ENCODE measurements at places on chromosomes 7 and 10.

- DNase-seq: no peak
Measured at GRCh38 chr7:100589341-100589947, 3.3 kb downstream of the FBXO24 start.

- no peak for DNase-seq
Measured at GRCh38 chr10:21519941-21520436, 5.5 kb downstream of the SKIDA1 start.

DNA sequence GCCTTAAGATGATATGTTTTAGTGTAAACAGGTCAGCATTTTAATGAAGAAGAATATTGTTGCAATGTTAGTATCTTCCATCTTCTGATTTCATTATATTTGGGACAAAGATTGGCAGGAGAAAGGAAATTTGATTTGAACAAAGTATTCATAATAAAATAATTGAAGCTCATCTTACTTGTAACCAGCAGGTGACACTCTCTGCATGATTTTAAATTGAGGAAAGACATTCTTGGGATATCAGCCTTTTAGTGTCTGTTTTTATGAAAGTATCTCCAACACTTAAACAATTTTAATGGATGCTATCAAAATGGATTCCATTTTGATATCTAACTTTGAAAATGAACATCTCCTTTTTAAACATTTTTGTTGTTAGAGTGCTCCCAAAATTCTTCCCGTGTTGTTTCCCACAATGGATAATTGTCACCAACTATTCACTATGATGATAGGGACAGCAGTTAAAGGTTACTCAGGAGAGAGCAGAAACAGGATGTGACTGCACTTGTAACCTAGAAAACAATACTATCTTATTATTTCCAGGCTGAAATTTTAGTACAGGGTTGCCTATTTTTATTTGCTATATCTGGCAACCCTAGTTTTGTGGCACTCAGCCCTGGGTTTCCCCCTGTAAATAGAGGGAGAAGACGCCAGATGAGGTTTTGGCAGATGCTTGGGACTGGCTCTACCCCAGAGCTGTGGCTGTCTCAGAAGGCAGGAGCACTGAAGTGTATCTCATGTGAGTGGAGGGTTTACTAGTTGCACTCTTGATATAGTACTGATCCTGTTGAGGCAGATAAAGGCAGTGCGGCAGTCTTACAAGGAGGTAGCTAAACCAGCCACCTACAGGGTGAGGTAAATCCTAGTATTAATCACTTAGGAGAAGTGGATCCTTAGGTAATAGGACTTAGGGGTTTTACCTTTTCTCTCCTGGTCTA is 31.0 kb upstream of the ABCB4 start:
- DNase-seq: no peak

GRCh38 chr7:156049366-156049765 is 237.1 kb upstream of the SHH start:
- no peak for DNase-seq

DNA sequence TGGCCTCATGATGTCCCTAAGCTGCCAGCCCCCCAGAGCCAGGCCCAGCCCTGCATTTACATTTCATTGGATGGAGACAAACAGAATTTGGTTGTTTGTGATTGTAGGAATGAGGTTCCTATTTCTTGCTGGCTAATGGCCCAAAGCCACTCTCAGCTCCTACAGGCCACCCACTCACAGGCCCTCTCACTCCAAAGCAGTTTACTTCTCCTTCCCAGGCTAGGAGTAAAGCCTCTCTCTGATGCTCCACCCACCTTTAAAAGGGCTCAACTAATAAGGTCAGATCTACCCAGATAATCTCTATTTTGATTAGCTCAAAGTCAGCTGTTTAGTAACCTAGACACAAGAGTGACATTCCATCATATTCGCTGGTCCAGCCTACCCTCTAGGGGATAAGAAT is 11.2 kb upstream of the CUZD1 start:
- no peak for DNase-seq

DNA sequence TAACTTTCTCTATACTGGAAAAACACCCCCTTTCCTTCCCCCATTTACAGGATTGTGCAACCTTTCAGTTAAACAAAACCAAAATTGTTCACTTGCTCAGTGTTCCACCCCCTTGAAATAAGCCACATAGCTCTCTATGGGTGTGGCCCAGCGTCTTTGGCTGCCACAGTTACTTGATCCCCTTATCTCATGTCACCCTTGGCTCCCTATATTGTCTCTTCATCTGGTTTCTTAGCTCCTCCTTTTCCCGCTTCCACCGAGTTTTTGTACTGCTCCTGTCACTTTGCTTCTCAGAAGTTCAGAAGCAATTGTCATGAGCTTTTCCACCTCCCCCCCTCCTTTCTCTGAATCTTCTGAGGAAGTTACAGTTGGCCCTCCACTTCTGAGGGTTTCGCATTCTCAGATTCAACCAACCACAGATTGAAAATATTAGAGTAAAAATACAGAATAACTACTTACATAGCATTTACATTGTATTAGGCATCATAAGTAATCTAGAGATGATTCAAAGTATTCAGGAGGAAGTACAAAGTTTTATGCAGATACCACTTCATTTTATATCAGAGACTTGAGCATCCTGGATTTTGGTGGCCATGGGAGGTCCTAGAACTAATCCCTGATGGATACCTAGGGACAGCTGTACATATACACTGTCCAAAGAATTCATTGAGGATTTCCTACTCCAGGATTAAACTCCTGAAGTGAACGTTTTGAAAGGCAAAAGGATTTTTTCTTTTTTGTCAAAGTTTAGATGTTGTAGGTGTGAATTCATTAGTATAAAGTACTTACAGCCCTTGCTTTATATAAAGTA is 60.4 kb downstream of the ADD3 start:
- DNase-seq: peak; percentile 13

GRCh38 chr10:22634093-22634492 is 80.3 kb downstream of the PIP4K2A start:
- DNase-seq: no peak

DNA sequence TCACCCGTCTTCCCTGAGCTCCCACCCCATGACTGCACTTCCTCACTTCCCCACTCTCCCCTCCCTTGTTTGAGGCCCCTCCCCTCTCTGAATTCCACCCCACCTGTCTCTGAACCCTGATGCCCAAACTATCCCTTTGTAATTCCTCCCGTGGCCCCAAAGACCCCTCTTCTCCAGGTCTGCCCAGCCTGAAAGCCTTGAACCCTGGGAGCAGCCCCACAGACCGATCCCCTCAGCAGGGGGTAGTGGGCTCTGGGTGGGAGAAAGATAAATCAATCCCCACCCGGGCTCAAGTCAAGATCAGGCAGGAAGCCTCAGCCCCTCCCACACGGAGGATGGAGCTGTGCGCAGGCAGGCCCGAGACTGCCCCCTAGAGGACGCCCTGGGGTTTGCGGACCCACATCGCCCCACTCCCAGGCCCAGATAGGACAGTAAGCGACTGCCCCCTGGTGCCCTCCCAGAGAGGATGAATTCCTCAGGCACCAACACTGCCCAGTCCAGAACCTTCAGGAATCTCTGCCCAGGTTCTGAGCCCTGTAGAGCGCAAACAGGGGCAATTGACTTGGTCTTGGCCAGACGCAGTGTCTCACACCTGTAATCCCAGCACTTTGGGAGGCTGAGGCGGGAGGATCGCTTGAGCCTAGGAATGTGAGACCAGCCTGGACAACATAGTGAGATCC is 11.7 kb downstream of the HSPB1 start:
- DNase-seq: peak; percentile 96

DNA sequence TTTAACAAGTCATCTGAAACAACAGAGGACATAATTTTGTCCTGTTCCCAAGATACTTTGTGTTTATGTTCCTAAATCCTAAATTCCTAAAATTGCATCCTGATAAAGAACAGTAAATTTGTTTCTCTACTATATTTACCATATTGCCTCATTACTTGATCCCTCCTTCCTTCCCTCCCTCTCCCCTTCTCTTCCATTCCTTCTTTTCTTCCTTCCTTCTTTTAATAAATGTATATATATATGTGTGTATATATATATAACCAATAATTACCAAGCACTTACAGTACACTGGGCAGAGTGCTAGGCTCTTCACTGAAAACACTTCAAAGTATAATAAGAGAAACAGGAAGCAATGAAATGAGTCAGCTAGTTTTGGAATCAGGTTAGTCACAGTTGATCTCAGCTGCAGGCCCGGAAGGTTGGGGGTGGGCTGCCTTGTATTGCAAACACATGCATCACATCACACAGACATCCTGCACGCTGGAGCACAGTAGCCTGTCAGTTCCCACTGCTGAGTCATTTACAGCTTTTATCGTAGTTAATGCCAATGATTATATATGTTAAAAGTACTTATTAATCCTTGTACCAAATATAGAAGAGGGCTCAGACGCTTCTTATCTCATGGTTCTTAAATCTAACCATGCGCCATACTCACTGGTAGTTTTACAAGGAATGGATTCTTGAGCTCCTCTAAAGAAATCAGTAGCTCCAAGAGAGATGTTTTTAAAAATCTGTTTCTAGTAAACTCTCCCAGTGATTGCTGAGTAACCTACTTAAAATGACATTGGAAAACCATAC is 551.7 kb downstream of the GRM8 start:
- no peak for DNase-seq

- DNase-seq: no peak
Measured at GRCh38 chr10:7665767-7666166, 999 bp downstream of the ITIH5 start.
